Activated B cell treated with CpG ODN at 0.5 μM for 24 hours (primary cell): ENCODE measurements at places on chromosomes 7 and 10.

- no peak for DNase-seq
Observed at GRCh38 chr10:5896208-5897052, 6.4 kb downstream of the FBH1 start.

DNA sequence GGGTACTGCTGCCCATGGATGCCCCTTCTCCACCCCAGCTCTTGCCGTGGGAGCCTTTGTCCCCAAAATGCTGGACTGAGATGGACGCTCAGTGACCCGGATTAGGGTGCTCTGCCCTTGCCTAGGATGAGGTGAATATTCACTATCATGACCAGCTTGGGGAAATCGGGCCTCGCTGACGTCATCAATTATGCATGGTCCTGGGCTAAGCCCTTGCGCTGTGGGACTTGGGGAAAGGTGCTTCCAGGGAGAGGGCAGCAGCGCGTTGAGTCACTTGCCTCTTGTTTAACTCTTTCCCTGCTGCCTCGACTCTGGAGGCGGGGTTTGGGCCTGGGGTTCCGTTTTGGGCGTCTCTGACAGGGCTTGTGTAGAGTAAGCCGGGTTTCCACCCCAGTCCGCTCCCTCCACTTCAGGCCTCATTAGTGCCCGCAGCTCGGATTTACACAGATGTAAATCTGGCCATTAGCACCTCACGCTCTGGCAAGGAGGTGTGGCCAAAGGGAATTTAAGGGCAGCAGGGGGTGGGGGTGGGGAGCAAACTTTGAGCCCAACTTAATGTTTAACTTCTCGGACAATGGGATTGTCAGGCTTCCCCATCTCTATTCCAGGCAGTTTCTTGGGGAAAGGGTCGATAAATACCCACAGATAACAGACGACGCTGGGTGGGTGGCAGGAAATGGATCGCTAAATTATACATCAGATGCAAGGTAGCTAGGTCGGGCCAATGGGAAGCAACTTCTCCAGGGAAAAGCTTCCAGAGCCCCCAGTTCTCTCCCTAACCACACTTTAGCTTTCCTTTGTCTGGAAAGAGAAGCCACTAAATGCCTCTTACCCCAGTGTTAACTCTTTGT lies 51.3 kb upstream of the TCF7L2 start:
- no peak for DNase-seq

GRCh38 chr7:17207220-17207619 lies 91.2 kb upstream of the AHR start:
- DNase-seq: no peak

DNA sequence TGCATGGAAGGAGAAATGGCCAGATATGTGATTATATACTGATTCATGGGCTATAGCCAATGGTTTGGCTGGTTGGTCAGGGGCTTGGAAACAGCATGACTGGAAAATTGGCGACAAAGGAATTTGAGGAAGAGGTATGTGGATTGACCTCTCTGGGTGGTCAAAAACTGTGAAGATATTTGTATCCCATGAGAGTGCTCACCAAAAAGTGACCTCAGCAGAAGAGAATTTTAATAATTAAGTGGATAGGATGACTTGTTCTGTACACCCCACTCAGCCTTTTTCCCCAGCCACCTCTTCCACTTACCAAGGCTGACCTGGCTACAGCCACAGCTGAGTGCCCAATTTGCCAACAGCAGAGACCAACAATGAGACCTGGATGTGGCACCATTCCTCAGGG lies 146.7 kb downstream of the GPR37 start:
- DNase-seq: no peak

DNA sequence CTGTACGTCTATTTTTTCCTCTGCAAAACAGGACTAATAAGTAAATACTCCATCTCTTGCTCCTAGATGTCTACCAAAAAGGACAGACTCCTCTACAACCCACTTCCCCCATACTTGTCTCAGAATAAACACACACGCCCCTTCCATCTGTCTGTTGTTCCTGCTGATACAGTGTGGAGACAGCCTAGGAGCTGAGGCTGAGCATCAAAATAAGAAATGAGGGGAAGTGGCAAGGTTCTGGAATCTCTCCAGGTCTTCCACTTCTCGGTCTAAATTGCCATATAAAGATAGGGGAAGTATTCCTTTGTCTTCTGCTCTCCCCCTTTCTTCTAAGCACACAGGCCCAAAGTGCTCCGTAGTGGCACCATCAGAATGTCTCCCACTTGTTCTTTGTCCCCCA lies 30.8 kb upstream of the VSIR start:
- DNase-seq: no peak
